Stimulated activated CD8-positive, alpha-beta memory T cell treated with anti-CD3 and anti-CD28 coated beads, Interleukin-4, amount 100 ng/mL, for 1 hour (primary cell): ENCODE measurements at places on chromosomes 6 and 20.

- no peak for DNase-seq
Measured at GRCh38 chr6:35183935-35184334, 29.8 kb upstream of the SCUBE3 start.

DNA sequence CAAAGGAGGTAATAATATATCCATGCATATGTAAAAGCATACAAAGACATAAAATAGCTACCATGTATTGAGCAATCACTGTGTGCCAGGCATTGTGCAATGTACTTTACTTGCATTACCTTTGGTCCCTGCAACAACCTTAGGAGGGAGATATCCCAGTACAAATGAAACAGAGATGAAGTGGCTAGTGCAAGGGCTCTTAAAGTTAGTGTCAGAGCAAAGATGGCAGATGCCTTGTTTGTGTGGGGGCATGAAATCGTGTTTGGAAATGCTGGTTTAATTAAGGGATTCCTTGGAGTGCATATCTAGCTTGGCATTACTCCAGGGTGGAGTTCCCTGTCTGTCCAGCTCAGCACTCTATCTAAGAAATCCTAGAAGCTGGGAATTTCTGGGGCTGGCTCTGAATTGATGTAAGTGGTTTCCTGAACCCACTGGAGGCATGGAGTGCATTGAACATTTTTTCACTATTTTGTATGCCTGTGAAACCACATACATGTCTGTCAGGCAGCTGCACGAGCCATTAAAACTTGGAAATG is 9.8 kb downstream of the PAQR8 start:
- DNase-seq = no peak

DNA sequence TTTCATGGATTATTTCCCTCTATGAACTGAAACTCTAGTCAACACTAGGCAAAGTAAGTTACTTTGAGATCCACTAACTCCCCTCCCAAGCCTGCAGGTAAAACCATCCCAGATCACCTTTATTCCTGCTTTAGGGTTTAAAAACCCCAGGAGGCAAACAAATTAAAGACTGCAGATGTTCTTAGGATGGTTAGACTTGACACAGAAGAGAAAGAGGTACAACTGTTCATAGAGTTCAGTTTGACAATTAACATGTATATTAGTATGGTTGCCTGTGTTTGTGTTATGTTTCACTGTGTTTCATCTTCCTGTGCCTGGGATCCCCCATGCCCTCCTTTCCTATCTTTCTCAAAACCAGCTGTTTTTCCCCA is 53.5 kb downstream of the RREB1 start:
- DNase-seq = no peak

GRCh38 chr6:16804546-16805242 is 43.4 kb upstream of the ATXN1 start:
- no peak for DNase-seq

DNA sequence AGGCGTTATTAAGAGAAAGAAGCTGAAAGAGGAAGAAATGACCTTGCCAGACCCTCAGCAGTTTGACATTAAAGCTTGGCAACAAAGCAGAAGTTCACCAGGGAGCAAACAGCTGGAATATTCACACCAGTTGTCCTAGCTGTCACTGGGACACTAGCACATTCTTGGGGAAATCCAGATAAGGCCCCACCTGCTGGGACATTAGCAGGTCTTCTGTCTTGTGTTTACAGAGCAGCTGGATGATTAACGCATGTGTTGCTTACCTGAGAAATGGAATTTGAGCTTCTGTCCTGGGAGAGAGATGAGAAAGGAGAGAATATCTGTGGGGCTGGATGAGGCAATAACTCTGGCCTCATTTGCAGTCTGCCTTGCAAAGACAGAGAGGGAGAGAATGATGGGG is 137.6 kb upstream of the RIN2 start:
- no peak for DNase-seq

DNA sequence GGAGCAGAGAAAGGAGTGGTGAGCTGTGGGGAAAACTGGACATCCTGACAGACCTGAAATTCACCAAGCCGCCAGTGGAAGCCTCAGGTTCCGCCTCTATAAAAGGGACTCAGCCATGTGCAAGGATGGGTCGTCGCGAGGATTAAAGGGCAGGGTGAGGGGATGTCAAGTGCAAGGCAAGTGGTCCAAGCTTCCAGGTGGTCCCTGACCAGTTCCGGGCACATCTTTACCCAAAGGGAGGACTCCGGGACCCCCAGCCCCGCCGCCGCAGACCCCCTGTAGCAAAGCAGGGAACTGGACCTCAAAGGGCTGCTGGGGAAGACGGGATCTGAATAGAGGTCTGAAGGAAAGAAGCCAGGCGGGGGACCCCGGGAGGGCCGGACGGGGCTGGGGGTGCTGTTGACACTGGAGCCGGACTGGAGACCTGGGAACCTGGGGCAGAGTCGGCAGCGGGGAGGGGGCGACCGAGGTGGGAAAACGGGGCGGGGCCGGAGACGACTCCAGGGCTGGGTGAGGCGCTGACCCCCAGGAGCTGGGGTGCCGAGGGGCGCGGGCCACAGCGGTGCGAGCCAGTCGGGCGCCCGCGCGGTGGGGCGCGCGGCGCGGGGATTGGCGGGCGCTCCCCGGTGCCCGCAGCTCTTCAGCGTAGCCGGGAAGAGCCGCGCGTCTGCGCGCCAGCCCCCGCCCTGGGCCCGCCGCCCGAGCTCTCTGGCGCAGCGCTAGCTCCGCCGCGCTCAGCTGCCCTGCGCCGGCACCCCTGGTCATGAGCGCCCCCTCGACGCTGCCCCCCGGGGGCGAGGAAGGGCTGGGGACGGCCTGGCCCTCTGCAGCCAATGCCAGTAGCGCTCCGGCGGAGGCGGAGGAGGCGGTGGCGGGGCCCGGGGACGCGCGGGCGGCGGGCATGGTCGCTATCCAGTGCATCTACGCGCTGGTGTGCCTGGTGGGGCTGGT is at the start of gene SSTR4:
Gene SSTR4 (plus strand): TSS at position 592 of the 951 bp plus-strand sequence. CDS start 172 bp downstream, at position 764.
- no peak for DNase-seq

DNA sequence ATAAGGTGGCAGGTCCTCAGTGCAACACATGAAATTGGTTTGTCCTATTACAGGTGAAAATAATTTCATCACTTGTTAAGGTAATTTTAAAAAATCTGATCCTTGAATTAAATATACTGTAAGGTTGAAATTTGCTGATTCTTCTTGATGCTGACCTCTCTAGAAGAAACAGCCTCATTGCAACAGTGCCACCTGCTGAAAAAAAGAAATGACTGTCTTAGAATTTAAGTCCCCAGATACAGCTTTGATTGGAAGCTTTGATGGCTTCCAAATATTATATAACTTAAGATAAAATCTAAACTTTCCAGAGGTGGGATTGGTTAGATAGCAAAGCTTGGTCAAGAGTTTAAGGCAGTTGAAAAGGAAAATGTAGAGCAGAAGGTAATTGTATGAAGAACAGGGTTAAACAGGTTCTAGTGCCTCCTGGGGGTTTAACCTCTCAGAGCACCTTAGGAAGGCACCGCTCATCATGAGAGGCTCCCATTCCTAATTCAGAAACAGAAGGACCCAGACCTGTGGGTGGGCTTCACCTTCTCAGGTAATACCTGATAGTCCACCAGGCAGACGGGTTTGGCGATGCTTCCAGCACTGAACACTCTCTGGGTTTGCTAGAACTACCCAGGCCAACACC is 401.0 kb downstream of the PAX1 start:
- DNase-seq = no peak

GRCh38 chr6:135148889-135149288 is 32.2 kb upstream of the MYB start:
- DNase-seq = no peak

DNA sequence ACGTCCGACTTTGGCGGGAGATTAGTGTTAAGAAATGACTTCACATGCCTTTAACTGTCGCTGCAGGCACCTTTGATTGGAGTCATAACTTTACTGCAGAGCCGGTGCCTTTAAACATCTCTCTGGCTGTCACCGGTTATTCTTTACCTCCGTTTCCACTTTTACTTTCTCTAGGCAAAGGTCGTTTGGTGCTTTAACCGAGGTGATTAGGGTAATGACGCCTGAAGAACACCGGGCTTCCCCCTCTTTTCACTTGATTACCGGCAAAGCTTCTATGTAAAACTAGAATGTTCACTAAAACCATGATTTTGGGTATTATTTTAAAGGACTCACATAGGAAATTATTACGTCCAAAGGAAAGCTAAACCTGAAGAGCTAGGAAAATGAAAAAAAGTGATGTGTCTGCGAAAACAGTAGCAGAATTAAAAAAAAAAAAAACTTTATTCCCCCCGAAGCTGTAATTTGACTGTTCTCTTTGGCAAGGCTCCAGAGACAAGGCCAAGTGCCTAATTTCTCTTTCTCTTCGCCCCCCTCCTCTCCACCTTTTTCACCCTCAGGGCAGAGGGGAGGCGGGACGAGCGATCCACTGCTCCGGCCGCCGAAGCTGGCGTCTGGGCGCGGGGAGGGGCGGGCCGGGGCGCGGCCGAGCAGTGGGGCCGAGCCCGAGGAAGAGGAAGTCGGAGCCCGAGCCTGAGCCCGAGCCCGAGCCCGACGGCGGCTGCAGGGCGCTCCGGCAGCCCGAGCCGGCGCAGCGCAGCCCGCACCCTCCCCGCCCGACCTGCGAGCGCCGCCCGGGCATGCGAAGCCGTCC is at the start of gene PLEKHG1:
Gene PLEKHG1 (plus strand): TSS at position 687 of the 811 bp plus-strand sequence. CDS start 133,797 bp downstream, outside the sequence.
- DNase-seq = no peak
